ENCODE measurements at places on chromosomes 7 and 10.

DNA sequence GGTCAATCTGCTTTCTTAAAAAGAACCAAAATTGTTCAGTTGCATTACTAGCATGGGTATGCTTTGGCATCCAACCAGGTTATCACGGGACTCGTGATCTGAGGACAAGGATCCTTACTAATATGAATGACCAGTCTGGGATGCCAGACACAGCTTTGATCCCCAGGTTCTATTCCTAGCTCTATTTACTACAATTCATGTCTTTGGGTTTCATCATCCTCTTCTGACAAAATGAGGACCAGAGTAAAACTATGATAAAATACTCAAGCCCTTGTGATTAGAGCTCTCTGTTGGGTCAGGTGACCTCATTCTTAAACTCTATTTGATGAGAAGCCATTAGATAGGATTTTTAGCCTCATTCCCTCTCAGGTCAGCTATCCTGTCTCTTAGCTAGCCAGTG lies 119.8 kb downstream of the SLC25A13 start:
- no peak for DNase-seq

DNA sequence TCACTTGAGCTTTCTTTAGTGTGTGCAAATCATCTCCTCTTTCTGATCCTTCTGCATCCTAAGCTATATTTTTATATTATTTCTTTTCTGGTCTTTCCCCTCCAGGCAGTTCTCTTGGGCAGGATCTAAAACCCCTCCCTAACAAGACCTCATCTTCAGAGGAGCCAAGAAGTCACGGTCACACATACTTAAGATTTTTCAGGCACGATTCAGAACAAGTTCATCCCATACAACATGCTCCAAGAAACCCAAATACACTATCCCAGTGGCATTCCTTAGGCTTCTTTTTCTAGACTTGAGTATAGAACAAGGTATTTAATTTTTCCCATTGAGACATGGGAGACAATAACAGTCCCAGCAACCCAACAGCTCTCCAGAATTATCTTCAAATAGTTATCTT lies 1251.5 kb downstream of the DNAJB9 start:
- DNase-seq, result no peak

- DNase-seq, result no peak
These were observed 52.1 kb upstream of the ZNF438 start for GRCh38 chr10:31083765-31084184.

DNA sequence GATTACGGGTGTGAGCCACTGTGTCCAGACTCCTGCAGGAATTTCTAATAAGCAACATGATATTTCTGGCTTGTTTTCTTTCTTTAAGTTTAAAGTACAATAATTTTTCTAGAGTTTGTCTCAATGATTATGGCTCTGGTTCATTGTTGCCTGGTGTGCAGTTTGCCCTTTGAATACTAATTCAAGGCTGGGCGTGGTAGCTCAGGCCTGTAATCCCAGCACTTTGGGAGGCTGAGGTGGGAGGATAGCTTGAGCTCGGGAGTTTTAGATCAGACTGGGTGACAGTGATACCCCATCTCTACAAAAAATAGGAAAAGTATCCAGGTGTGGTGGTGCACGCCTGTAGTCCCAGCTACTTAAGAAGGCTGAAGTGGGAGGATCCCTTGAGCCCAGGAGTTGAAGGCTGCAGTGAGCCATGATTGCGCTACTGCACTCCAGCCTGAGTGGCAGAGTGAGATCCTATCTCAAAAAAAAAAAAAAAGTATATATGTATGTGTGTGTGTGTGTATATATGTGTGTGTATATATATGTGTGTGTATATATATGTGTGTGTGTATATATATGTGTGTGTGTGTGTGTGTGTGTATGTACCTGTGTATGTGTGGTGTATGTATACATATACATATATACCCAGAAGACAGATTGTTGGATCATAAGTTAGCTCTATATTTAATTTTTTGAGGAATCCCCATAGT lies 8.2 kb downstream of the ADIRF start:
- no peak for DNase-seq

DNA sequence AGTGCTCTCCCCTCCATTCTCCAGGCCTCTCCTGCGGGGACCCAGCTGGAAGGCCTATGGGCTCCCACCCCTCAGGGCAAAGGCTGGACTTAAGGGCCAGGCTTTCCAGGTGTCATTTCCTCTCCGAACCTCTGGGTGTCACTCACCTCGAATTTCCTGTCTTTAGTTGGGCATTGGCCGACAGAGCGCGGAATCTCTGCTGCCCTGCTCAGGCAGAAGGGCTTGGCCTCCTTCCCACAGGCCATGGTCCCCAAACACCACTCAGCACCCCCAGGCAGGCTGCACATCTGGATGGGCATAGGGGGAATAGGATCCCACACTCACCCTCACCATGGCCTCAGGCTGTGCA lies 212.9 kb downstream of the CCSER2 start:
- DNase-seq, result no peak

DNA sequence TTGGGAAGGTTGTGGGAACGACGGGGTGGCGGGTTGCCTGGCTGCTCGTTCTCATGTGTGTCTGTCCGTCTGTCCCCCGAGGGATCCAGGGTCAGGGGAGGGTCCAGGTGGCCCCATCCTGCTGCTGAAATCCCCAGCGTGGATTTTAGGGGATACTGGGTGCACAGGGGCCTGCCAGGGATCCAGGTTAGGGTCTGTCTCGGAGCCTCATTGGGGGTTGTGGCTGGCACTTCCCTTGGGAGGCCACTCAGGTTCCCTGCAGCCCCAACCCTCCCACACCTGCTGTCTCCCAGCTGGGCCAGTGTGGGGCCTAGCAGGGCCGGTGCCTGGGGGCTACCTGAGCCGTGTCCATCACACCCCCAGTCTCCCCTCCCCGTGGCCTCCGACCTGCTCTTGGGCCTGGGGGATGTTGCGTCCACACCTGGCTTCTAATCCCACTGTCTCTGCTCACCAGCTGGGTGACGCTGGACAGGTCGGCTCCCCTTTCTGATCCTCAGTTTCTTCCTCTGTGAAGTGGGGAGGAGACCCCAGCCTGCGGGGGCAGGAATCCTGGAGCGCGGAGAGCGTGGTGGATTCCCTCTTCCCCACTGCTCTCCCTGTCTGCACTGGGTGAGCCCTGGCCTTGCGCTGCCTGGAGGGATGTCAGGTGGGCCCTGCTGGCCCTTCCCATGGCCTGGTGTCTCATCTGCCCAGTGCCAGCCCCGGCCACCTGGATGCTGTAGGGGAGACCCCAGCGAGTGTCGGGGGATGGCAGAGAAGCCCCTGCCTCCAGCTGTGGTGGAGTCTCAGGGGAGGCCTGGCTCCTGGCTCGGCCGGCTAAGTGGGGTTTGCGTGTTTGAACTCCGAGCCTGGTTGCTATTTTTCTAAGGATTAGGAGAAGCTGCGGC lies 81.6 kb downstream of the UNCX start:
- no peak for DNase-seq

- no peak for DNase-seq
These were observed 1.4 kb upstream of the ELMO1 start for GRCh38 chr7:37450035-37450434.

DNA sequence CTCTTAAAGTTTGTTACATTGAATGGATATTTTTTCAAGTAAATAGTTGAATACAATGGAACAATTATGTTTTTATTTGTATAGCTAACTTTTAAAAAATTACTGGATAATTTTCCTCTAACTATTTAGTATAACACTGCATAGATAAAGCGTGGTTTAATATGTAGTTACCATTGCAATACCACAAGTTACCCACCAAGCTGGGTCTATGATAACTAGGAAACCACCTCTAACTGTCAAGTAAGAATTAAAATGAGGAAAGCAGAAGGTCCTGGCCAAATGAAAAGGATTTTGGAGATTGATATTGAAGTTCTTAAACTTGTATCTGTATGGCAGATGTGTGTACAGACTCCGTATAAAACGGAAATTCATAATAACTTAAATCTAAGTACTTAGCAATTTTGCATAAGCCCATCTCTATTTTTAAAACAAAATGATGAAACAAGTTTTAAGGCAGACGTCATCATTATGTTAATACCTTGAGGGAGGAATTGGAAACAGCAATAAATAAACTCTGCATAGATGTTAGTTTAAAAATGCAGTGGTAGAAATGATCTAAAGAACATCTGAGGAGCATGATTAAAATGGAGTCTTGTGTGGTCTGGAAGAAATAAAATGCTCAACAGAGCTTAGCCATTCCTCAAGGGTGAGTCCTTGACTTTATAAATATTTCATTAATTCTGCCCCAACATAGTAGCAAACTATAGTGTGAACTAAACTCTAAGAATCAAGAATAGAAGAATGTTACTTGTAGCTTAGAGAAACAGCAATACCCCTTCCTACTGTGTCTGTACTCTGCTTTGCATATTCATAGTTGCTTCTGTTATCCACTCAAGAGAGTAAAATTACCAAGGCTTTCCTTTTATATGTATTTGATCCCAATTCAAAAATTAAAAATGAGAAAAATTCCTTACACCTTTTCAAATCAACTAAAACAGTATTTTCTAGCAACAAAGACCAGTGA lies 206.4 kb upstream of the FERD3L start:
- no peak for DNase-seq

GRCh38 chr7:100371561-100372171 lies 1.6 kb upstream of the PILRA start:
- no peak for DNase-seq

DNA sequence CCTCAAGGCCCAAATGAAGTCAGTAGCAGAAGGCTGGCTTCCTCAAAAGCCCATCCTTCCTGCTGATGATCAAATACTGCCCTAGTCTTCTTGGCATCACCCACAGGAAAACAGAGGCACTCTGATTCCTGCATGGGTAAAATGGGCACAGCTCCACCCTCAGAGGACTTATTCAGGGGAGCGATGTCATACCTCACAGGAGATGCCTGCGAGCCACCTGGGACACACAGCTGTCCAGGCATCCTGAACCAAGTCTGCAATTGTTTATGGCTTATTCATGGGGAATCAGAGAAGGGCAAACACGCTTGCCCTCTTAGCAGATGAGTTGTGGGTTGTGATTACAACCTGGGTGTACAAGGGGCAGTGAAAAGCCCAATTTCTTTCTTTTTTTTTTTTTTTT lies 22.0 kb upstream of the LMTK2 start:
- no peak for DNase-seq

DNA sequence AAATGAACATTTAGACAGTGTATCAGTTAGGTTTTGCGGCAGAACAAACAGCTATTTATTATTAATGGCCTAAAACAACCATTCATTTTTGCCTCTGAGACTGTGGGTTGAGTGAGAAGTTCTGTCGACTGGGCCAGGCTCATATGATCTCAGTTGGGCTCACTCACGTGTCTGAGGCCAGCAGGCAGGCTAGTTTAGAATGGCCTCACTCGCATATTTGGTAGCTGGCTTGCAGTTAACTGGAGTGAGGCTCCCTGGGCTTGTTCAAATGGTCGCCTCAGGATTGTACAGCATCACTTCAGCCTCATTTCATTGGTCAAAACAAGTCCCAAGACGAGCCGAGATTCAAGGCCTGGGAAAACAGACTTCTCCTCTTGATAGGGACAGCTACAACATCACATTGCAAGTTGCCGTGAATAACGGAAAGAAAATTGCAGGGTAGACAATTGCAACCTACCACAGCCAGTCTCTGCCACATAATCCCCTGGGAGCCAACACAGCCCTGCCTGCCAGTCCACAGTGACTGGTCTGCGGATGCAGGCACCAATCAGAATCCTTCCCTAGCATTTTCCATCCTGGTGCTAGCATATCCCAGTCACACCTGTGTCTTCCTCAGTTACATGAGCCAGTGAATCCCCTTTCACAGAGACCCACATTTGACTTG lies 23.1 kb upstream of the PPIF start:
- no peak for DNase-seq

DNA sequence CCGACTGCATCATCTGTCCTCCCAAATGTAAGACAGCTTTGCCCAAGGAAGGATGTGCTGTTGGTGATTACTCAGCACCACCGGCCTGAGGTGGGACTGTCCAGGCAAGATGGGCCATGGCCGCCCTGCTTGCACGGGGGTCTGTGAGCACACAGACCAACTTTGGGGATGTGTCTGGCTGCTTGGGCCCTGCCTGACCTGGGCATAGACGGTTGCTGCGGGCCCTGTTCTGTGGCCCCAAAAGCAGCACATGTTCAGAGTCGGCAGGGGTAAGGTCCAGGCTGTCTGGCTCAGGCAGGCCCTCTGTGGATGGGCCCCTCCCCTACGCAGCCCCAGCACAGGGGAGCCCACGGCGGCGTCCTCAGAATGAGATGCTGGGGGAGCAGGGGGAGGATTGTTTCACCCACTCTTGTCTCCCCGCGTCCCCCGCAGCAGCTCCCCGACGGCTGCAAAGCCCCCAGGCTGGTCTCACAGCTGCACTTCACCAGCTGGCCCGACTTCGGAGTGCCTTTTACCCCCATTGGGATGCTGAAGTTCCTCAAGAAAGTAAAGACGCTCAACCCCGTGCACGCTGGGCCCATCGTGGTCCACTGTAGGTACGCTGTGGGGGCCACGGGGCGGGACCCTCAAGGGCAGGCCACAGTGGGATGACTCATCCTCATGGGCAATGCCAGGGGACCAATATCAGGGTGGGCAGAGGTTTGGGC lies 58.4 kb downstream of the MKI67 start:
- no peak for DNase-seq

- DNase-seq, result no peak
These were observed 212.8 kb downstream of the ADARB2 start for GRCh38 chr10:1524540-1524939.

DNA sequence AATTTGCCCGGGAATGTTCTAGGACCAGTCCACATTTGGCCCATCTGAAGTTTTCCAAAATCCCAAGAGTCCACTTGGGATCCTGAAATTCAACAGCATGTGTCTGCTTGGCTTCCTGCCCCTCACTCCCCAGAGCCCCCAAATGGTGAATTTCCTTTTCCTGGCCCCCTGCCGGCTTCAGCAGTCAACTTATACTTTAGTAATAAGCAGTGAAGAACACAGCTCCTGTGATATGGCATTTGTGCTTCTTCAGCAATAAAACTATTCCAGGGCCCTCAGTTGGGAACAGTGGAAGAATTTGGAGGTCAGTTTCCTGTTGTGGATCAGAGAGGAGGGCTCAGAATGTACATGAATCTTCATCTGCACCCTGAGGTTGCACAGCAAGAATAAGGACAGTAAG lies 51.1 kb downstream of the PRF1 start:
- no peak for DNase-seq

DNA sequence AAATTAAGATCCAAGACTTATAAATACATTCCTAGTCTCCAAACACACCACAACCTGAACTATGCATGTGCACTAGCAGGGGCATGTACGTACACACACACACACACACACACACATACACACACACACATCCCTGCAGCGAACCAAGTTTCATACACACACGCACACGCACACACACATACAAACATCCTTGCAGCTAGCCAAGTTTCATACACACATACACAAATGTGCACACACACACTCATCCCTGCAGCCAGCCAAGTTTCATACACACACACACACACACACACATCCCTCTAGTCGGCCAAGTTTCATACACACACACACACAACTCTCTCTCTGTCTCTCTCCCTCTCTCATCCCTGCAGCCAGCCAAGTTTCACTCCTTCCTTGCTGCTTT lies 82.7 kb upstream of the WIPF3 start:
- no peak for DNase-seq

DNA sequence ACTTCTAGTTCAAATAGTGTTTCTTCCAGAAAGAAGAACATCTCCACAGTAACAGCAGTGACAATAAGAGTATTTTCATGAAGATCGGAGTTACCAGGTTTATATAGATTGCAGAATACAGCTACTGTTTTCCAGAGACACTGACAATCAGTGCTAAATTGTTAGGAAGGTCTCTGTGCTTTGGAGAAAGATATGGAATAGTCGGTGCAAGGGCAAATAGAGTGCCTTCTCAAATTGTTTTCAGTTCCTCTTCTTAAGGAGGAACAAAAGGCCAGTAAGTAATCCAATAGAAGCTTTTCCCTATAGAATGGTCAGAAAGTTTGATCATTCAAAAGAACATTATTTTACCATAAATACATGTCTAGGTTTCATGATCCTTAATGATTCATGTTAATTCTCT lies 2.6 kb upstream of the KIAA1217 start:
- no peak for DNase-seq
